AG09319 (cell line): ENCODE measurements at places on chromosomes 1 and 21.
A peak's percentile ranks its signal among the peaks of the same experiment; 100 is the strongest.

- no peak for DNase-seq
Measured at GRCh38 chr1:186923486-186923885, 94.7 kb downstream of the PLA2G4A start.

DNA sequence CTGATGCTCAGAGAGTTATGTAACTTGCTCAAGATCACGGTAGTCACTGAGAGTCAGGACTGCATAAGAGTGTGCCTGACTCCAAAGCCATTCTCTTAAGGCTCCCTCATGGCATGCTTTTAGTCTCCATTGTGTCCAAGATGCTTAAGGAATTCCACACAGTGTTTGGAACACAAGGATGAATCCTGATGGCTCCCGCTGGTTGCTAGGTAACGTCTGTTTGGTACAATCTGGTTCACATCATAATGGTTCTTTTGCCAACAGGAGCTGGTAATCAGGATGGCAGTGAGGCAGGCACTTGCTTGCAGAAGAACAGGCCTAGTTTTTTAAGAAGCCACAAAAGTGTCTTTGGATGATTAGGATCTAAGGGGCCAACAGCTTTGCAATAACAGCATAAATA is 436.5 kb upstream of the DAB1 start:
- DNase-seq: no peak

DNA sequence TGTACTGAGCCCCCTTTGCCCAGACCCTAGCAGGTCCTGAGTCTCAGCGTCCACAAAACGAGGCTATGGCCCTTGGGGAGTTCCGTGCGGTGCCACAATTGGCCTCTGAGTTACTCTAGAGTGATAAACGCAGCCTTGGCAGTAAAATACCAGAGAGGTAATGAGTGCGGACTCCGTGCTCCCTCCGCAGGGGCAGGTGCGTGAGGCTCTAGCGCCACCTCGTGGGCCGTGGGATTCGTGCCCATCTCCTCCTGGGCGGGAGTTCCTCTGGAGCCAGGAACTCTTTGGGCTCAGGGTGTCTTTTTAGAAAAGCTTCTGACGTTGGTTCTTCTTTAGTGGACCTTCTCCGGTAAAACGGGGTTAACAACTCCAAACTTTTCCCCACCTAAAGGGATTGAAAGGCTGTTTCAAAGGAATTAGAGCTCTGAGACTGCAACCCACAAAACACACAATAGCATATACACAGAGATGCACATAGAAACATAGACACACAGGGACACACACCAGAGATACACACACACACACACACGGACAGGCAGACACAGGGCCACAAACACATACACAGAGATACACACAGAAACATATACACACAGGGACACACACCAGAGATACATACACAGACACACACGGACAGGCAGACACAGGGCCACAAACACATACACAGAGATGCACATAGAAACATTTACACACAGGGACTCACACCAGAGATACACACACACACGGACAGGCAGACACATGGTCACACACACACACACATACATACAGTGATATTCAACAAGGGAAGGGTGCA is 99.4 kb downstream of the KCNJ15 start:
- peak; percentile 24 for DNase-seq

DNA sequence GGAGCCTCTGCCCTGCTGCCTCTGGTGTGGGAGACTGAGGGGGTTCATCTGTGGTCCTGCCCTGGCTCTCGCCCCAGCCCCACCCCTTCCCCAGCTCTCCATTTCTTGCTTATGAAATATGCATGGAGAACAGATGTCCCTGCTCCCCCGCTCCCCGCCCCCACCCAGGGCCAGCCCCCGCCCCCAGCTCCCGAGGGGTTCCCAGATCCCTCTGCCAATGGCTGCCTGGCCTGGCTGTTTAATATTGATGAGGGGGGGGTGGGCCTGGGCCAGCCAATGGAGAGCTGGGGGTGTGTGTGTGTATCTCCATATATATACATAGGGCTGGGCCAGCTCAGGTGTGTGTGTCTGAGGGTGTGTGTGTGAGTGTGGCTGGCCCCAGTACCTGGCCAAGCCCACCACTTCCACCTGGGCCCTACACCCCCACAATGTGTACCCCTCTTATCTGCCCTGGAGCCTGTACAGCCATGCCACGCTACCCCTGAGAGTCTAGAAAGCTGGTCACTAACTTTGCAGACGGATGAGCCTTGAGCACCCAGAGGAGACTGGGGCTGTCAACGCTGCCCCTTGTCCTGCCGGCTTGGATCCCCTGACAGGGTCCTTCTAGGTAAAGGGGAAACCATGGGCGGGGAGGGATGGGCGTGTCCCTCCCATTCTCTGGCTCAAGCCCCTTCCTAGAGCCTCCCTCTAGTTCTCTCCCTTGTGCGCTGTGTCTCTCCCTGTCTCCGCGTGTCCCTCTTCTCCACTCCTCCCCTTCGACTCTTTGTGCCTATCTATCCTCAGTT is at the start of gene NHLH1:
Gene NHLH1, plus strand, starts transcription at position 341 of the 785 bp plus-strand sequence. CDS start 3,661 bp downstream, outside the sequence.
- no peak for DNase-seq

- DNase-seq: no peak
Measured at GRCh38 chr1:16491056-16491675, 22.9 kb downstream of the RNU1-1 start.

DNA sequence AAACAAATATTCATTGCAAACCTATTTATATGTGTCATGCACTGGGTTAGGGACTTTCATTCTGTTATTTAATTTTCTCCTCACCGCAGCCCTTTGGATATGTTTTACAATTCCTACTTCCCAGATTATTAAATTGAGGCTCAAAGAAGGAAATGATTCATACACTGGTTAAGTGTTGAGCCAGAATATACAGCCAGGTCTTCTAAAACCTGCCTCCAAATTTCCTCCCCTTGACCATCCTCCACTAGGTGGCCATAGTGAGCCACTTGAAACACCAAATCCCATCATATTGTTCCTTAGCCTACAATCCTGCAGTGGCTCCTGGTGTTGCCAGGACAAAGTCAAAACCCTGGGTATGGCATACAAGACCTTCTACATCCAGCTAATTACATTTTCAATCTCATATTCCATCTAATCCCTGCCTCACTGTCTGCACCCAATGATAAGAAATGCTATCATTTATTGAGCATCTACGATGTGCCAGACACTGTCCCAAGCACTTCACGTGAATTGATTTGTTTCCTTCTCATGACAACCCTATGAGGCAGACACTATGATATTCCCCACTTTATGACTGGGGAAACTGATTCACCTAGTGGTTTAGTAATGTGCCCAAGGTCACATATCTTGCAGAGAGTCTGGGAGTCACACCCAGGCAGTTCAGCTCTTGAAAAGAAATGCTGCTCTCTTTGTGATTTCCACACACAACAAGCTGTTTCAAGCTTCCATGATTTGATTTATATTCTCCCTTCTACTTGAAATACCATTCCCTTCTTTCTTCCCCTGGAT is 23.6 kb upstream of the KIRREL1 start:
- peak; percentile 57 for DNase-seq

DNA sequence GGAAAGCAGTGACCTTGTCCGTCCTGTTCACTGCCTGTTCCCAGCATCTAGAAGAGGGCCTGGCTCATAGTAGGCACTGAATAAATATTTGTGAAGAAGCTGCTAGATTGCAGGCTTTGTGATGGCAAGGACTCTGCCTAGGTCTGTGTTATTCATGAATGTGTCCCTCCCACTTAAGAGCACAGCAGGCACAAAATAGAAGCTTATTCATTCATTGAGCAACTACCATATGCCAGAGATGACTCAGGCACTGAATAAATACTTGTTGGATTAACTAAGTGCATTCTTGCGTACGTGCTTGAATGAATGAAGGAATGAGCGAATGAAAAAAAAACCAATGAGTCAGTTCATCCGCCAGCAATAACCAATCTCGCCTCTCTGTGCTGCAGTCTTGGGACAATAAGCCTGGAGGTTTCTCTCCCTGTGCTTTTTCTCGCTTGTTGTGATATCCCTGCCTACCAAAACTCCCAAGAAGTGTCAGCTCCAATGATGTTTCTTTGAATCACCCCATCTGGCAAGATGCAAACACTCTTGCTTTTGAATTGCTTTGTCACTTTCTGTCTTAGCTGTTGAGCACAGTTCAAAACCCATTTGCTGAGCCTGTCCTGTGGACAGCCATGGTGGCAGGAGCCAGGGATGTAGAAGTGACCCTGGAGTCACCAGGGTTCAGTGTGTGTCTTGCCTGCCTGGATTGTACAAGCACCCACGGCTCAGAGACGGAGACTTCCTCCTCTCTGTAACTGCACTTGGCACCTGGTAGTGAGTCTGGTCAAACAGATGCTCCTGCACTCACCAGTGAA is 143.9 kb downstream of the KAZN start:
- peak; percentile 86 for DNase-seq

GRCh38 chr1:93313026-93313425 is 32.7 kb upstream of the DR1 start:
- no peak for DNase-seq
